IPS DF 19.7 (cell line): ENCODE measurements at places on chromosomes 6 and 20.
A peak's percentile ranks its signal among the peaks of the same experiment; 100 is the strongest.

- DNase-seq, result no peak
Measured at GRCh38 chr6:148192310-148192709, 150.3 kb upstream of the SASH1 start.

GRCh38 chr20:59258221-59258621 lies 42.2 kb upstream of the EDN3 start:
- DNase-seq, result no peak

- no peak for DNase-seq
Measured at GRCh38 chr20:47950124-47950912, 165.0 kb upstream of the SULF2 start.

GRCh38 chr20:52426856-52427255 lies 235.3 kb upstream of the ZFP64 start:
- no peak for DNase-seq

DNA sequence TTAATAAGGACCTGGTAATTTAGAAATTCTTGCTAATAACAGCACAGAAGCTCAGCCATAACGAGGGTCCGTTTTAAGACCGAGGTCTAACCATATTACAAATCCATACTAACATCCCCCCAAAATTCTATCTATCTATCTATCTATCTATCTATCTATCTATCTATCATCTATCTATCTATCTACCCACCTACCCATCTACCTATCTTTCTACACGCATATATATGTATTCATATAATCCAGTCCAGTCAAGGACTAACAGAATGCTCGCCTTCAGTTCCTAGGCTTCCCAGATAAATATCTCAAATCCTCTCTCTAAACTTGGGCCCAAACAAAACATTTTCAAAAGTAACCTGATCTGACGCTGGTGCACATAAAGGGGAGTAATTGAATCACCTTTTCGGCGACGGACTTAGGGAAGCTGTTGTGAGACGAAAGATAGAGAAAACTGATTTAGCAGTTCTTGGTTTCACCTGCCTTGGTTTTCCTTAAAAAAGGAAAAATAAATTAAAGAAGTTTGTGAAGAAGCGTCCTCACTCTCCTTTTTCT lies 14.5 kb downstream of the HMGN4 start:
- no peak for DNase-seq

GRCh38 chr20:9015984-9016324 lies 52.9 kb upstream of the PLCB4 start:
- DNase-seq, result peak; percentile 56

- DNase-seq, result no peak
Measured at GRCh38 chr6:26570027-26570809, 26.5 kb upstream of the ABT1 start.

GRCh38 chr6:54910921-54911320 lies 64.3 kb downstream of the FAM83B start:
- DNase-seq, result no peak

DNA sequence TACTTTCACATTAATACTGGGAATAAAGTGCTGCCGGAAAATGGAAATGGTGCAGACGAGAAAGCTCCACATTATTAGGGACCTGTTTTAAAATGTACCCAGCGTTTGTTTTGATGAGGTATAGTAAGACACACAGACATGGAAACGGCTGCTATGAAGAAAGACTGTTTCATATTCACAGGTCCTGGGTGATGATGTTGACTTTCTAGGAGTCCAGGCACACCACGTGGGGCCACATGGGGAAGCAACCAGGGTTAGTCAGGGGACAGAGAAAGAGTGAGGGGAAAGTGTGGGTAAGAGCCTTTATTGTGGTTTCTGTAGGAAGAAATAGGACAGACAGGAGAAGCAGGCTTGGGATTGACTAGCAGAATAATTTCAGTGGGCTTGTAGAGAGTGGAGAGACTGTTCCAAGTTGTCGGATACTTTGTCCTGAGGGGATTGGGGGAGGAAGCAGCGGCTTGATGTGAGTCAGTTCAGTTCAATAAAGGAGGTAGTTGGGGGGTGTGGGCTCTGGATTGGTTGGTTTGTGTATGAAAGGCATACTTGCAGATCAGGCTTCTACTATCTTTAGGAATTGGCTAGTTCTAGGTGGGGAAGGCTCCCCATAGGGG lies 112.0 kb upstream of the MCHR2 start:
- DNase-seq, result no peak

GRCh38 chr6:158461954-158462353 lies 97.9 kb upstream of the TMEM181 start:
- no peak for DNase-seq

- DNase-seq, result no peak
Measured at GRCh38 chr6:11450037-11450436, 87.5 kb upstream of the TMEM170B start.

DNA sequence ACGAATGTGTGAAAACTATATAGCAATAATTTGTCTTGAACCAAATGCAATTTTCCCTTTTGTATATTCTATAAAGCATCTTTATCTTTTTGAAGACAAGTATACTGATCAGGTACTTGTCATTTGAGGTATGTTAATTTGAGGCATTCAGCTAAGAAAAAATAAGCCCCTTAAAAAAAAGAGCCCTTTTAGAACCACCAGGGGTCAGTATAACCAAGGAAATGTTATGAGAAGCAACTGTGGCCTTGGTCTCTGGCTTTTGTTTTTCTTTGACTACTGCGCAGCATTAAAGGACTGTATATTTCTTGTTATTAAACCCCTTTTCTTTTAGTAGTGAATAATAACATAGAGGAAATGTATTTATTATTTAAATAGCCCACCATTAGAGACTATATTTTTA lies 43.1 kb downstream of the CD109 start:
- DNase-seq, result no peak

DNA sequence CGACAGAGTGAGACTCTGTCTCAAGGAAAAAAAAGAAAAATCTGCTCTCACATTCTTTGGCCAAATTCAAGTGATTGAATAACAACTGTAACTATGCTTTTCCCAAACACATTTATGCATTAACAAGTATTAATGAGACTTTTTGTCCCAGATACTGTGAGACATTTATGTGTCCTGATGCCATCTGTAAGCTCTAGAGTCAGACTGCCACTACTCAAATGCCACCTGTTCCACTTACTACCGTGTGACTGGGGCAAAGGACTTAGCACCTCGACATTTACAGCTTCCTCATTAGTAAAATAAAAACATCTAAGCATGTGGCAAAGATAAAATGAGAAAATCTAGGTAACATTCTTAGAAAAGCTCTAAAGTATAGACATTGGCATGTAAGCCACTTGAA lies 178.1 kb upstream of the MARCKS start:
- no peak for DNase-seq

GRCh38 chr20:35732644-35732982 lies 9.4 kb downstream of the RBM39 start:
- DNase-seq, result no peak

DNA sequence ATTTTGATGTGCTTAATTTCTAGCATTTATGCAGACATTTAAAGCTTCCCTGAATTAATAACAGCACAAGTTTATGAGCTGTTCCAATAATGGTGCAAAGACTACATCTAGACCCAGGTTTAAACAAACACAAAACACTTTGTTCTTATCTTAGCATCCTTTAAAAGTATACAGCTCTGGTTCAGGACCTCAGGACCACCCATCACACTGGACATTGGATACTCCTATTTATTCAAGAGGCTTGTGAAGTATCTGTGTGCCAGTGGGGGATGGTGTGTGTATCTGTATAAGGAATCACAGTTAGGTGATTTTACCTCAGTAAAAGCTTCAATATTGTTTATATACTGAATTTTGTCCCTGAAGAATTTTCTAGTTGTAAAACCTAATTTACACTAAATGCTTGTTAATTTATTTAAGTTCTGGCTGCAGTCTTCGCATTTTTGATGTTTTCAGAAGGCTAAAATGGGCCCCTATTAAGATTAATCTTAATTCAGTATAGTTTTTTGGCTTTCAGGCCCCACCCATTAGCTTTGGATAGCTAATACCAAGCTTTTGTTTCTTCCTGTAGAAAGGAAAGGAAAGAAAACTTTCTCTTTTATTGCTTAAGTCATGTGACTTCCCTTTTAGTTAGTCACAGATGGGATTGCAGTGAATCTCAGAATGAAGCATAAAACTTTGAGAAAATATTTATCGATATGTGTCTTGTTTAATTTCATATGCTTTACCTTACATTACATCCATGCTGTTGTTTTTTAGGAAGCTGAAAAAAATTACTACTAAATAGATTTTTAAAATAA lies 13.1 kb downstream of the LIN28B start:
- no peak for DNase-seq
